Regular cardiac myocyte (primary cell): ENCODE measurements at places on chromosomes 6 and 20. TPM values are rescaled to one million over a fixed set of nuclear protein-coding genes. Genes with fewer than 3 reads are reported as not detected.

HDGFL1 gene
- not detected in 2 replicates for total RNA-seq

CALHM6 gene
- total RNA-seq = 0.58 and 2.8 TPM in 2 replicates

SLC17A3 gene
- total RNA-seq = not detected in 2 replicates

PCMT1 gene
- total RNA-seq = 152 and 216 TPM in 2 replicates

CFAP206 gene
- 0.38 and 1.4 TPM in 2 replicates for total RNA-seq

CYP39A1 gene
- total RNA-seq = under 0.01 and 1.1 TPM in 2 replicates

OPRM1 gene
- total RNA-seq = not detected in 2 replicates

PHACTR2 gene
- 60.6 and 73.9 TPM in 2 replicates for total RNA-seq

RPS6KA2 gene
- total RNA-seq = 38.3 and 74.1 TPM in 2 replicates

SLC26A8 gene
- not detected in 2 replicates for total RNA-seq

GJA1 gene
- total RNA-seq = 574 and 739 TPM in 2 replicates

TMEM244 gene
- not detected in 2 replicates for total RNA-seq

TMC2 gene
- total RNA-seq = not detected in 2 replicates

MLIP gene
- total RNA-seq = not detected in 2 replicates

ABHD12 gene
- total RNA-seq = 58.9 and 61.4 TPM in 2 replicates

SPTLC3 gene
- total RNA-seq = 3.1 and 5.9 TPM in 2 replicates

MEP1A gene
- not detected in 2 replicates for total RNA-seq

SAMD3 gene
- total RNA-seq = 26.5 and 28.8 TPM in 2 replicates

APOM gene
- total RNA-seq = 0.28 and 1.2 TPM in 2 replicates
